ENCODE measurements at places on chromosomes 2 and 18. TPM values are rescaled to one million over a fixed set of nuclear protein-coding genes. Genes with fewer than 3 reads are reported as not detected.
A peak's percentile ranks its signal among the peaks of the same experiment; 100 is the strongest.

CENPA gene
- 3.9 TPM for total RNA-seq

GRCh38 chr2:47389692-47390091 is 13.3 kb upstream of the MSH2 start:
- no peaks in the 10 kb centered on the region for H3K4me1 ChIP-seq
- no peak overlapping the region for H3K4me3 ChIP-seq
- H3K27me3 ChIP-seq: no peaks in the 10 kb centered on the region
- DNase-seq: no peak
- H3K27ac ChIP-seq: no peak overlapping the region

ORC2 gene
- total RNA-seq: 39.7 TPM

DNA sequence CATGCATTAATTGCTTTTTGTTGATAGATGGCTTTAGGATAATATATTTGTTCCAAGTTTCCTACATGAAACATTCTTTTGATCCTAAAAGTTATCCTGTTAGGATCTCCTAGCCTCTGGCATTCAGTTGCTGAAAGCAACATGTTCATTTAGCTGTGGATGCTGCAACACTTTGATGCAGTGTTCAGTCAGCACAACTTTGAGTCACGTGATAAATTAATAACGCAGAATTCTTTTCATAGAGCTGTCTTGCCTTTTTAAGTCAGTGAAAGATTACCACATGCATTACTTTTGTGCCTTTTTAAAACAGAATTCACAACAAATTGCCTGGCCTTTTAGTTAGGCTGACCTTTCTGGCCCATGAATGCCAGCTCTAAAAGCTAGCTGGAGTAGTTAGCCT is 1467.9 kb upstream of the ZEB2 start:
- DNase-seq: no peak
- no peak overlapping the region for H3K4me3 ChIP-seq
- no peaks in the 10 kb centered on the region for H3K27me3 ChIP-seq
- H3K36me3 ChIP-seq: no peaks in the 10 kb centered on the region
- H3K27ac ChIP-seq: no peak overlapping the region

DNA sequence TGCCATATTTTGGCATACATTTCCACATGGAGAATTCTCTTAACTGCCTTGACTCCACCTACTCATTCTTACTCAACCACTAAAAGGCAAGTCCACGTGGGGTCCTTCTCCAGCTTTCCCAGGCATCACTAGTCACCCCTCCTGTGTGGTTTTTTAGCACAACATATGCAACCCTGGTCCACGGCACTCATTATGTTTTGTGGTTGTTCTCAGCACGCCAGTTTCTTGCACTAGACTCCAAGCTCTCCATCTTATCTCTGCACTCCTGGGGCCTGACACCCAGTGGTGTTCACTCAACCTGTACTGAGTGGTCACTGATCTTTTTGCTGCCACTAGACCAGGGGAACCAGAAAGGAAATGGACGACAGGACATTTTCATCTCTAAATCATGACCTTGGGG is 18.0 kb downstream of the MARCHF4 start:
- H3K36me3 ChIP-seq: no peaks in the 10 kb centered on the region
- no peak overlapping the region for H3K27ac ChIP-seq
- H3K4me3 ChIP-seq: no peak overlapping the region

DNA sequence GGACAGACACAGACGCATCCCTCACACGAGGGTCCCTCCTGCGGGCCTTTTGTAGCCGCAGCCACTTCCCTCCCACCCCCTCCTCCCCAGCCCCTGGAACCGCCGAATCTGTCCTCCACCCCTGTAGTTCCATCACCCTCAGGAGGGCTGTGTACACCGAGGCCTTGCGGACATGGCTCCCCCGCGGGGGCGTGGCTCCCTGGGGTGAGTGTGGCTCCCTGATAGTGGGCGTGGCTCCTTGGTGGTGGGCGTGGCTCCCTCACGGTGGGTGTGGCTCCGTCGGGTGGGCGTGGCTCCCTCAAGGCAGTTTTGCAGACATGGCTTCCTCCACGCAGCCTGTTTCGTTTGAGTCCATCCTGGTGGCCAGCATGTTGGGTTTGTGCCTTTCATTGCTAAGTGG is 420.7 kb upstream of the SALL3 start:
- DNase-seq: no peak
- H3K27me3 ChIP-seq: peaks cover 4% of the 10 kb centered on the region
- no peaks in the 10 kb centered on the region for H3K36me3 ChIP-seq
- H3K4me3 ChIP-seq: no peak overlapping the region
- no peak overlapping the region for H3K27ac ChIP-seq
- no peaks in the 10 kb centered on the region for H3K4me1 ChIP-seq

DNA sequence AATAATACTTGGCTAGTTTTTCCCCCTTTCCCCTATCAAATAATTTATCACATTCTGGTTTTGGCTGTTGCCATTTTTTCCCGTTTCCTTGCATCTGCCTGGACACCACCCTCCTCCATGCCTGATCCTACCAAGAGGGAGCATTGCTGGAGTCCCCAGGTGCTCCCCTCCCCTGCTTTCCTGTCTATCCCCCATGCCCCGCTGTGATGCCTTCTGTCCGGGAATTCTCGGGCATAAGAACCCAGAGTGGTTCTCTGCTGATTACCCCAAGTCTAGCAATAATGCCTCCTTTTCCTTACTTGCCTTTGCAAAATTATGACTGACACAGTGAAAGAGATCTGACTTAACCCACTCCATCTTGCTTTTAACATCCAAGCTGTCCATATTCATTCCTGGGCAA is 248.0 kb upstream of the PXDN start:
- H3K27me3 ChIP-seq: peaks cover 6% of the 10 kb centered on the region
- DNase-seq: no peak
- no peaks in the 10 kb centered on the region for H3K36me3 ChIP-seq
- no peak overlapping the region for H3K27ac ChIP-seq
- peaks cover 21% of the 10 kb centered on the region for H3K4me1 ChIP-seq

- DNase-seq: no peak
- H3K27me3 ChIP-seq: no peaks in the 10 kb centered on the region
- no peak overlapping the region for H3K4me3 ChIP-seq
- no peaks in the 10 kb centered on the region for H3K36me3 ChIP-seq
- H3K4me1 ChIP-seq: peaks cover 28% of the 10 kb centered on the region
Observed at GRCh38 chr2:30249354-30249753, 18.0 kb downstream of the LBH start.

GCG gene
- not detected for total RNA-seq

TET3 gene
- total RNA-seq: 53.6 TPM

DNA sequence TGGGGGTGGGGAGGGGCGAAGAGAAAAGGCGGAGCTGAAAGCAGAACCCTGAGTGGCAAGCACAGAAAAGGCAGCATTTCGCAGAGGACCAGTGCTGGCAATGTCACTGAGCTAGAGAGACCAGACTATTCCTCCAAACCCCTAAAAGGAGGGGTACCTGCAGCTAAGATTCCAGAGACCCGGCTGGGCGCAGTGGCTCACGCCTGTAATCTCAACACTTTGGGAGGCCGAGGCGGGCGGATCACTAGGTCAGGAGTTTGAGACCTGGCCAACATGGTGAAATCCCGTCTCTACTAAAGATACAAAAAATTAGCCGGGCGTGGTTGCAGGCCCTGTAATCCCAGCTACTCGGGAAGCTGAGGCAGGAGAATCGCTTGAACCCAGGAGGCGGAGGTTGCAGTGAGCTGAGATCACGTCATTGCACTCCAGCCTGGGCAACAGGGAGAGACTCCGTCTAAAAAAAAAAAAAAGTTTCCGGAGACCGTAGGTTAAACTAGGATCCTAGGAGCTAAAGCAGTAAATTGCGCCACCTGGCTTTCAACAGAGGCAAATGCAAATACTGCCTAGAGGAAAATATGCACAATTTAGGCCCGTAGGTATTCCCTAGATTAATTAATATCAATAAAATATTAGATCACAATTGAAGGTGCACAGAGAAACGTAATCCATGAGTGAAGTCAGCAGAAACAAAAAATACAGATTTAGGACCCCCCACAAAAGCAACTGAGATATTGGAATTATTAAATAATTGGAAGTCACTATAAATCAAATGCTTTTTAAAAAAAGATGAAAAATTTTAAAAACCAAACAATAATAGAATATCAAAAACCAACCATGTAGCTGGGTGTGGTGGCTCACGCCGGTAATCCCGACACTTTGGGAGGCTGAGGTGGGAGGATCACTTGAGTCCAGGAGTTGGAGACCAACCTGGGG is 4.9 kb downstream of the UCN start:
- no peaks in the 10 kb centered on the region for H3K36me3 ChIP-seq
- peaks cover 24% of the 10 kb centered on the region for H3K4me1 ChIP-seq
- H3K4me3 ChIP-seq: peak overlapping the region; percentile 34
- peaks cover 41% of the 10 kb centered on the region for H3K27me3 ChIP-seq

DNA sequence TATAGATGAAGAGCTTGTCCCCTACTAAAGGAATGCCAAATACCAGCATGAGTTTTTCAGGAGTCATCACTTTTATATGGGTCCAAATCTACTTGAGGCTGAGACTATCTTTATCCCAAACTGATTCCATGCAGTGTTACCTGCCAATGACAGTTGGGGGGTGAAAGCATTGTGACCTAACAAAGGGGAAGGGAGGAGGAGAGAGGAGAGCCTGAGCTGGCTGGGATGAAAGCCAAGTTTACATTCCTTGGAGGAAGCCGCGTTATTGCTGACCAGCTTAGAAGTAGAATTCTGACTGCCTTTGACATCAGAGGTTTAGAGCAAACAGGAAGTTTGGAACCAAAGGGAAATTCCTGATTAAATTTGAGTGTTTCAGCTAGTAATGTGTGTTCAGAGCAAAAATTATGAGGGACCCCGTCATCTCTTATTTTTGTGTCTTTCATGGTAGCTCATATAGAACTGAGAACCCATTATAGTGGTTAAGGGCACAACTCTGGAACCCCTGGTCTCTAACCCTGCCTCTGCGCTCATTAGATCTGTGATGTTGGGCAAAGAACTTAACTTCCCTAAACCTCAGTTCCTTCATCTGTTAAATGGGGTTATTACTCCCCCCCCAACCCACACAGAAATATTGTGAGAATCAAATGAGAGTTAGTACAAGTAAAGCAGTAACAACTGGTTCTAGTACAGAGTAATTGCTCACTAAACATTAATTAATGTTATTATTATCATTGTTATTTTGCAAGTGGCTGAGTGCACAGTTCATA is 199.3 kb upstream of the EPAS1 start:
- DNase-seq: no peak
- no peak overlapping the region for H3K4me3 ChIP-seq
- H3K4me1 ChIP-seq: peaks cover 15% of the 10 kb centered on the region

DNA sequence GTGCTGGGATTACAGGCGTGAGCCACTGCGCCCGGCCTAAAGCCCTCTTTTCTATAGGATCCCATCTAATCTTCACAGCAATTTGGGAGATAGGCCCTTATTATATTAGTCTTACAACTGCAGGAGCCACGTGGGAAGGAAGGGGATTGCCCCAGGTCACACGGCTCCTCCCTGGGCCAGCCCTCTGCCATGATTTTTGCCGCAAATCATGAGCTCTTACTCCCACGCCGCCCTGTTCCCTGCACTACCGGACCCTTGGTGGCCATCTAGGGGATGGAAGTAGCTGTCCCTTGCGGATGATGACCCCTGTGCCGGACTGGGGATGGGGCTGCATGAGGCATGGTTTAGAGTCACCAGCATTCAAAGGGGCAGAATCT is 28.4 kb upstream of the PTMA start:
- peak overlapping the region; percentile 81 for H3K27ac ChIP-seq
- no peaks in the 10 kb centered on the region for H3K27me3 ChIP-seq
- H3K4me1 ChIP-seq: peaks cover 36% of the 10 kb centered on the region
- H3K36me3 ChIP-seq: no peaks in the 10 kb centered on the region

DNA sequence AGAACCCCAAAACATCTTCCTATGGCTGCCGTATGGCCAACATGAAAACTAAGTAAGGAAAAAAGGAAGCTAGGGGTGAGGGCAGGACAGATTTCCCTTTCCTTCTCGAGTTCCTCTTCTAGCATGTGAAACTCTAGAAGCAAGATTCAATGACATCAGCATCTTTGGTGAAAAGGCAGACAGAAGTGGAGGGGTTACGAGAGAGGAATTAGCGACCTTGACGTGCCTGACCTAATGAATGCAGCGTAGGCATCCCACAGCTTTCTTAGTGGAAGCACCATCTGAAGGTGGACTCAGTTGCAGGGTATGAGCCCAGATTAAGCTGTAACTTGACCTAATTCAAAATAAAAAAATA is 47.9 kb upstream of the PELI1 start:
- no peaks in the 10 kb centered on the region for H3K27me3 ChIP-seq
- H3K4me3 ChIP-seq: no peak overlapping the region

DNA sequence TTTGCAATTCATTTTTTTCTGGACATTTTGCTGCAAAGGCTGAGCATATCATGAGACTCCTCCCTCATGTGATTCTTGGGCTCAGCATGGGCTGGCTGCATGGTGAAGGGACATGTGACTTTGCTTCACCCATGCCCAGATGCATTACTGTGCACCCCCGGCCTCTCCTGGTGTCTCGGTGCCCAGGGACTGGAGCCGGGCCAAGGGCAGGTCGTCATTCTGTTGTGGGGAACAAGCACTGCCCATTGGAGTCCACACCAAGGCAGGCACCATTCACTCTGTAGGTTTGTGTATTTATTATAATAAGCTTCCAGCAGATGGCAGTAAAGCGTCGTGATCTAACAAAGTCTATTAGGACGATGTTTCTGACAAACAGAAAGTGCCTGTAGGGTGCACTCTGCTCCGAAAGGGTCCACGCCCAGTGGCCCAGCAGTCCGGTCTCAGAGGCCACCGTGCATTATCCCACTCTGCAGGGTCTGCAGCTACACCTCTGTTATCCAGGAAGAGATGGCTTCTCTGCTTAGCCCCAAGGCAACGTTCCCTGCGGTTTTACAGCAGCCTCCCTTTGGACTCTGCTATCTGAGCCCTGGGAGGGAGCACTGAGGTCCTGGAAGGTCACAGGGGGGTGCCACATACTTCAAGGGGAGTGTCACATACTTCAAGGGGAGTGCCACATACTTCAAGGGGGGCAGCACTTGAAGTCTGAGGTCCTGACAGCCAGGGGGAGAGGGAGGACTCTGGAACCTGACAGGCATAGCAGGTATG is 219.6 kb downstream of the TSN start:
- no peaks in the 10 kb centered on the region for H3K36me3 ChIP-seq
- H3K4me1 ChIP-seq: peaks cover 11% of the 10 kb centered on the region
- peak overlapping the region; percentile 36 for H3K4me3 ChIP-seq

DNA sequence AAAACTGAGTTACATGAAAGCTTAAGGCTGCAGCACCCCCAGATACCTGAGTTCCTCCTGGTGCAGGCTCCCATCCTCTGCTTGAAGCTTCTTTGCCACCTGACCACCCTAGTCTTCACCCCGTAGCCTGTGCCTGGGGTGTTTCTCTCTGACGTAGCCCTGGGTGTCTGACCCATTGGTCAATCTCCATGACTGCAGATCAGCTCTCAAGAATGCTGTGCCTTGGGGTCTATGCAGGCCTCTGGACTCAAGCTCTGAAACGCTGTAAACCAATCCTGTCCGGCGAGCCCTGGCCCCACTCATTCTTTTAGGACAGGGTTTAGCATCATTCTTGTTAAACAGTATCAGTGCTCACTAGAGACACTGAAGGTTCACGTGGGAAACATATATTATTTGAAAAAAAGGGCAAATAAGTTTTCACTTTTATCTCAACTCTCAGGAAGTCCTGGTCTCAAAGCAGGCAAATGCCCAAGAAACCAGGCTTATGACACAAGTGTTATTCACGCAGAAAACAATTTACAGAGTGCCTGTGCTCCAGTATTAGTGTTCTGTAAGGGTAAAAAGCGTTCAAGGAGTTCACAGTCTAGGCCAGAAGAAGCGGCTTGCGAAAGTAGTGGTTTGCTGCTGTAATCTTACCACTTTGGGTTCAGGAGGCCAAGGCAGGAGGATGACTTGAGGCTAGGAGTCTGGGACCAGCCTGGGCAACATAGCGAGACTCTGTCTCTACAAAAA is 22.8 kb upstream of the PPP4R1 start:
- no peaks in the 10 kb centered on the region for H3K36me3 ChIP-seq
- H3K4me3 ChIP-seq: no peak overlapping the region
- H3K27ac ChIP-seq: no peak overlapping the region
- DNase-seq: no peak
- no peaks in the 10 kb centered on the region for H3K4me1 ChIP-seq

Measured in suprapubic skin (tissue), 4 donors.